GM23248 (cell line): ENCODE measurements at places on chromosomes 6 and 20.

- DNase-seq, result no peak
These were observed 15.3 kb upstream of the TBC1D32 start for GRCh38 chr6:121349596-121349995.

- DNase-seq, result no peak
These were observed 18.4 kb downstream of the DUSP22 start for GRCh38 chr6:310671-311070.

DNA sequence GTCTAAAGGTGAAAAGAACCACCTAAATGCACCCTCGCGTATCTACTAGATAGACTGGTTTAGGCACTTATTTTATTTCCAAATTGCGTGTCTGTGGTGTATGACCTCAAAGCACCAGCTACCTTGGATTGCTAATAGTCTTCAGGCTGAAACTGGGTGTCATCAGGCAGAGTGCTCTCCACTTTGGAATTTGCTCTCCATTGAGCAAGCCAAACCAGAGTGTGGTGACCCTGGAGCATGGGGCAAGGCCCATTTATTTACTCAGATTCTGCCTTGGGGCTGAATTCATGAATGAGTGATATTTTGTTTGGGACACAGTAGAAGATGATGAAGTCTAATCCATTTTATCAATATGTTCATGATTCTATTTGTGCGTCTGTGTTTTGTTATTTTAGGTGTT is 812.8 kb upstream of the SLC35B3 start:
- peak; percentile 24 for DNase-seq

GRCh38 chr20:63071541-63072181 is 64.9 kb upstream of the BHLHE23 start:
- peak; percentile 92 for DNase-seq

DNA sequence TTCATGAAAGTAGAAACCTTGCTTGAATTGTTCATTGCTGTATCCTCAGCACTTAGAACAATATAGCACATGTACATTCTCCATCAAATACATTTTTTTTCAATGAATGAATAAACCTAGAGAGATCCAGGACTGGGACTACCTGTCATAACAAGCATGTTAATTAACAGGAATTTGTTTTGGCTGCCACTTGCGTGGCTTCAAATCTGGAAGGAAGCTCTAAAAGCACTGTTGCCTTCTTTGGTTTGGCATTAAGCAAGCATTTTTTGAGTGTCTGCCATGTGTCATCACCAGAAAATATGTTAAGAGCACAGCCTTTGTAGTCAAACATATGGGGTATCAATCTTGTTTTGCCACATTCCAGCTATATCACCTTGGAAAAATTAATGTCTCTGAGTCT is 131.9 kb upstream of the BACH2 start:
- DNase-seq, result no peak

- DNase-seq, result no peak
These were observed 206.0 kb upstream of the MARCKS start for GRCh38 chr6:113651120-113651519.

- no peak for DNase-seq
These were observed 127.8 kb upstream of the SLC22A23 start for GRCh38 chr6:3584606-3585005.

DNA sequence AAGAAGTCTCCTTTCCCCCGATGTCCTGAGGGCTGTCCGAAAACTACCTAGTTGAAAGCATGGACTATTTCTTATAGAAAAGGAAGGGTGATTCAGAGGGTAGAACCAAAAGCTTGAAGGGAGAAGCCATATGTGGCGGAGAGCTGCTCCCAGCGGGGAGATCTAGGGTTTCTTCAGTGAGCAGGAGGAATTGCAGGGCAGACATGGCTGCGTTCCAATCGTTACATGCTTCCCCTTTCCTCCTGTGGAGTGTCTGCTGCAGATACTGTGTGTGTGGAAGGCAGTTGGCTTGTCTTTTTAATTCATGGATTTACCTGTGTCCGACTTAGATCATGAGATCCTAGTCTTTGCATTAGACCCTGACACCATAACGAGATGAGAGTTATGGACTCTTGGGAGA is 799.5 kb downstream of the QKI start:
- DNase-seq, result no peak
